ENCODE measurements at places on chromosomes 16 and 17.
A peak's percentile ranks its signal among the peaks of the same experiment; 100 is the strongest.

DNA sequence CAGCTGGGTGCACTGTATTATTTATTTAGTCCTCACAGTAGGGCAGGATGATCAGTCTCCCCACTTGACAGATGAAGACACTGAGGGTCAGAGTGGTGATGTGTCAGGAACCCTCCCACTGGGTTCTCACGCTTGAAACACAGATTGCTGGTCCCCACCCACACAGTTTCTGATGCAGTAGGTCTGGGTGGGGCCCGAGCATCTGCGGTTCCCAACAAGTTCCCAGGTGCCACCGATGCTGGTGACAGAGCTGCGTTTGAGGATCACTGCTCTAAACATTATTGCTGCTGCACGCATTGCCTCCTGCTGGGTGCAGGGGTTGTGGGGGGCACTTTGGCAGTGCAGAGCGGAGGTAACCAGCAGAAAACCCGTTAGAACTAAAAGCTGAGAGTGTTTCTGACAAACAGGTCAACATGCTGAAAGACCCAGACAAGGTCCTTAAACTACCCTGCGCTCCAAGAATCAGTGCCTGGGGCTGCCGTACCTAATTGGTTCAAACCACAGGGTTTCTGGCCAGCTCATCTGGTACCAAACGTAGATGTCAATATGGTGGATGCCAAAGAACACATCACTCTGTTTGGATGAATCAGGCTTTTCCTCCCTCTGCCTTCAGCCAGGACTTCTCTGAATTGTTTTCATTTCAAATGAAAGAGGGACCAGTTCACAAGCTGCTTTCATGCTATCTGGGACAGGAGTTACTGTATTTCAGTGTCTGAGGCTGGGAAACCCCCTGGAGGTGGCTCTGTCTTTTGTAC is 76.0 kb downstream of the ABCC1 start:
- peak; percentile 24 for DNase-seq

GRCh38 chr16:88781140-88782077 is 3.6 kb downstream of the PIEZO1 start:
- peak; percentile 86 for DNase-seq

DNA sequence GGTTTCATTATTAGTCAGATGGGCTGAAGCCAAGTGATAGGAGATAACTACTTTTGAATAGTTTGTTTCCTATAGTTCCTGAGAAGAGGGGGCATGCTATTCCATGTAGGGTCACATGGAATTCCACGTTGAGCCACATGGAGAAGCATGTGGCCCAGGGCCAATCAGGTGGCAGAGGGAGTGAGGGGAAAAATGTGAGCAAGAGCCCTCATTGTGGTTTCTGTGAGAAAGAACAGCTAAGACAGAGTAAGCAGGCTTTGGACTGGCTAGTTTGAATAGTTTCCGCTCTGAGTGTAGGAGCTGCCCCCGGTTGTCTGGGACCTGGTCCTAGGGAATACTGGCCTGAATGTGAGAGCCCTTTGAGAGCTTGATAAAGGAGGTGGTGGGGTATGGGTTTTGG is 69.9 kb upstream of the CNTNAP4 start:
- no peak for DNase-seq

- DNase-seq, result no peak
Measured at GRCh38 chr17:19311016-19311415, 51.5 kb downstream of the B9D1 start.

- DNase-seq, result no peak
Measured at GRCh38 chr17:73187203-73187769, 5.6 kb upstream of the COG1 start.

DNA sequence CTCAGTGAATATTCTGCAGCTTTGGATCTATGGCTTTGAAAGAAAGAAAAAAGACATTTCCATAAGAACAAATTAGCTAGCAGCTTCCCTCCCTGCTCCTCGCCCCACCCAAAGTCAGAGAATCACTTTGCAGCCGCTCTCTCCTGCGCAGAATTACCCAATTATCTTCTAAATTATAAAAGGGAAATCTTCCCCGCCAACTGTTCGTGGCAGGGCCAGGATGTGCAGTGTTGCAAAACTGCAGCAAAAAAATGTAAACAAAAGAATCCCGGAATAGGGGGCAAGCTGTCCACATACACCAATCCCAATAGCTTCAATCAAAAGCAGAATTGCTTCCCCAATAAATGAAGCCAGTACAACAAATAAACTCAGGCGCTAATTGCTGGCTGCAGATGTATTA is 510.6 kb downstream of the RBFOX1 start:
- no peak for DNase-seq

DNA sequence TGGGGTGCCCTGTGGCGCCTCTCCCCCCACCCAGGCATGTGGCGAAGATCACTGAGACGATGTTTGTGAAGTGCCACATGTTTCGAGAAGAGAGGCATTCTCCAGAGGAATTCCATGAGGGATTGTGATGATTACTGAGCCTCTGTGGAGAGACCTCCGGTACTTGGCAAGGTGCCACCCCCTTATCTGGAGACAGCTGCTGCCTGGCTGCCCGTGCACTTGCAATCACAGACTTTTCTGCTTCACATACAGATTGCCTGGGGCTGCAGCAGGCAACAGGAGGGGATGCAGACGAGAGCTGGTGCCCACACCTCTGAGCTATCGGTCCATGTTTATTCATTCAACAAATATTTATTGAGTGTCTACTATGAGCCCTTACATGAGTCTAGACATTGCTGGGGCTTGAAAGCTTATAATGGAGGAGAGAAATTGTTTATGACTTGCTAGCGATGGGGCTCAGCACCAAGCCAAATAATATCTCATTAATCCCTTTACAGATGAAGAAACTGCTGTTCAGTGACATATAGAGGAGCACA is 317.2 kb upstream of the ZFHX3 start:
- no peak for DNase-seq

GRCh38 chr17:39095309-39095686 is 56.1 kb downstream of the PLXDC1 start:
- DNase-seq, result no peak

DNA sequence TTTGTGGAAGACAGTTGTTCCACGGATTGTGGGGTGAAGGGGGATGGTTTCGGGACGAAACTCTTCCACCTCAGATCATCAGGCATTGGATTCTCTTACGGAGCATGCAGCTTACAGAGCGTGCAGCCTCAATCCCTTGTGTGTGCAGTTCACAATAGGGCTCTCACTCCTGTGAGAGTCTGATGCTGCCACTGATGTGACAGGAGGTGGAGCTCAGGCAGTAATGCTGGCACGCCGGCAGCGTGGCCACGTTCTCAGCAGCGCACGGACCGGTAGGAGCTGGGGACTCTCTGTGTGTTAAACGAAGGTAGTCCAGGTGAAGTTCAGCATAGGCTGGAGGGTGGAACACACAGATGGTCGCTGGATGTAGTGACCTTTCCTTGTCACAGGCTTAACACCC is 37.8 kb downstream of the SEC14L1 start:
- DNase-seq, result no peak

All from suppressor macrophage treated with lipopolysaccharide for 4 hours (primary cell).